Astrocyte of the spinal cord (primary cell): ENCODE measurements at places on chromosomes 5 and 9.

GRCh38 chr5:90994796-90995195 is 388.3 kb downstream of the ARRDC3 start:
- DNase-seq: no peak

DNA sequence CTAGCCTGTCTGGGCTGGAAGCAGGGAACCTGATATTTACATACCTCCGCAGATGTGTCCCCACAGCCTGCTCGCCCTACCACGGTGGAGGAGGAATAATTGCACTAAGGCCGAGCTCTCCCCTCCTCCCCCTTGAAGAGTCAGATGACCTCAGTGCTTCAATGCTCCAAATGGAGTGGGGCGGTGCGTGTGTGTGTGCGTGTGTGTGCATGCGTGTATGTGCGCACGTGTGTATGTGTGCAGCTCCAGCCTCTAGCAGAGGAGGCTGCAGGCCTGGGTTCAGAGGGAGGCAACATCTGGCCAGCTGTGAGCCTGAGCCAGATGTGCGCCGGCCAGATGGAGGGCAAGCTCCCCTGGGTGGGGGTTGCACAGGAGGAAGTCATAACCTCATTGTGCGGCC is 90.5 kb downstream of the NRG2 start:
- DNase-seq: no peak

DNA sequence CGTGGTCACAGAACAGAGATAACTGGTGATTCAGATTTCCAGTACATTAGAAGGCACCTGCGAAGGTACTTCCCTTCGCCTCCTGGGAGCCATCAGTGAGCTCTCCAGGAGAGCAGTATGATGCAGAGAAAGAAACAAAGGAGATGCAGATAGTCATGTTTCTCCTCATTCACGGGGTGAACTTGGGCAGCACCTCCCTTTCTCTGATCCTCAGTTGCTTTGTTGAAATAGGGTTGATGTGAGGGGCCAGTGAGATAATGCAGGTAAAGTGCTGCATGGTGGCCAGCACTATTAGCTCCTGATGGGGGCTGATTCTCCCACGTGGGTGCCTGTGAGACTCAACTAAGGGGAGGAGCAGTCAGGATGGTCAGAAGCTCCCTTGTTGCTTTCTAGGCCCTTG is 46.6 kb upstream of the ZNF169 start:
- no peak for DNase-seq

- DNase-seq: no peak
Observed at GRCh38 chr5:174454464-174454863, 269.9 kb upstream of the MSX2 start.
